ENCODE measurements at places on chromosomes 4 and X. TPM values are rescaled to one million over a fixed set of nuclear protein-coding genes. Genes with fewer than 3 reads are reported as not detected.

DNA sequence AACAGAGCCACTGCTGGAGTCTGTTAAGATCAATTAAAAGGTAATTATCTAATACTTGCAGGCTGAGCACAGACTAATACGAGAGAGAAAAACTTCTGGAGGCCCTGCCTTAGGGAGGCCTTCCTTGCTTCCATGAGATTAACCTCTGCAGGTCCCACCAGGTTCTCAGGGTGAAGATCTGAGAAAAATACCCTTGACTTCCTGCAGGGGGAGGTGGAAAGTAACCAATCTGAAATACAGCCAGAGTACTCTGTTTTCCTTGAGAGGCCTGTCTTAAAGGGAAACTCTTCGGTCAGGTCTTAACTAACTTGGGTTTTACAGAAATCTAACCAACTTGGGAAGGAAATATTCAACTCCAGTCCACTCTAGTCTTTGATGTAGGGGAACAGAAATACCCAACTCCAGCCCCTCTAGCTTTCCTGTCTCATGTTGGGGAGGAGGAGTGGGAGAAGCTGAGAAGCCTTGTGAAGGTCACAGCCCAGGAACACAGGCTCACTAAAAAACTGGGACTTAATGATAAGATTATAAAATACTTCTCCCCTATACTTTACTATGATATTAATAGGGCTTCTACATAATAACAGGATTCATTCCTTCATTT is 77.1 kb downstream of the TBCK start:
- H3K27me3 ChIP-seq = no peaks in the 10 kb centered on the region
- no peaks in the 10 kb centered on the region for H3K4me1 ChIP-seq
- DNase-seq = peak; percentile 59
- no peak overlapping the region for H3K27ac ChIP-seq
- no peak overlapping the region for H3K4me3 ChIP-seq

GRCh38 chrX:111376897-111377578 is 35.0 kb downstream of the DCX start:
- no peak overlapping the region for H3K4me3 ChIP-seq
- no peak for DNase-seq
- no peaks in the 10 kb centered on the region for H3K27me3 ChIP-seq
- no peaks in the 10 kb centered on the region for H3K36me3 ChIP-seq
- no peak overlapping the region for H3K27ac ChIP-seq

GRCh38 chr4:71355971-71356370 is 17.2 kb downstream of the SLC4A4 start:
- no peaks in the 10 kb centered on the region for H3K27me3 ChIP-seq
- no peak overlapping the region for H3K4me3 ChIP-seq
- no peak overlapping the region for H3K27ac ChIP-seq
- H3K36me3 ChIP-seq = peaks cover 12% of the 10 kb centered on the region
- H3K4me1 ChIP-seq = no peaks in the 10 kb centered on the region
- no peak for DNase-seq

DNA sequence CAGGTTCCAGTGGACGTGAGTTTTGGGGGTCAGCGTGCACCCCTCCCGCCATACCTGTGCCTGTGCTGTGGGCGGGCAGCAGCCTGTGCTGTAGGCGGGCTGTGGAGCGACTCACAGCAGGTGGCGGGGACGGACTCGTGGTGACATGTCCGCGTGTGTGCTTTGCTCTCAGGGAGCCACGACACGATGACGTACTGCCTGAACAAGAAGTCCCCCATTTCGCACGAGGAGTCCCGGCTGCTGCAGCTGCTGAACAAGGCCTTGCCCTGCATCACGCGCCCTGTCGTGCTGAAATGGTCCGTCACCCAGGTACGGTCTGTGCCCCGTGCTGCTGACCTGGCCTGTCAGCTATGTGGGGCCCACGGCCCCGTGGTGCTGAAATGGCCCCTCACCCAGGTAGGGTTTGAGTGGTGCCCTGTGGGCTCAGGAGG is 7.4 kb downstream of the PLCXD1 start:
- no peaks in the 10 kb centered on the region for H3K27me3 ChIP-seq
- H3K4me1 ChIP-seq = no peaks in the 10 kb centered on the region

DNA sequence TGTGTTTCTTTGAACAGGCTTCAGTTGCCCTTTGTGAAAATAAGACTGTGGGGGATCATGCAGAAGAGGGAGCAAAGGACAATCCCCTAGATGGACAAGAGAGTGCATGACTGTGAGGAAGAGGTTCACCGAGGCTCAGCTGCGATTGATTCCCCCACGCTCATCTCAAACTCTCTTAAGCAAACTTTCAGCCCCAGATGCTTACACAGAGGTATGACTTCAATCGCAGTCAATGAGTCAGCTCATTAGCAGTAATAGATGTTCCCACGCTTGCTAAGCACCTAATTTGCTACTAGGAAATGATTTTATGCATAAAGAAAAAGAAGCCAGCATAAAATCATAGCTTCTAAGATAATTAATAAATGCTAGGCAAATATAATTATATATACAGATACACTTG is 2256.1 kb upstream of the AGA start:
- no peak overlapping the region for H3K27ac ChIP-seq
- H3K36me3 ChIP-seq = no peaks in the 10 kb centered on the region
- no peaks in the 10 kb centered on the region for H3K4me1 ChIP-seq
- H3K27me3 ChIP-seq = no peaks in the 10 kb centered on the region

GRCh38 chr4:150212485-150212884 is 134.2 kb downstream of the DCLK2 start:
- H3K27ac ChIP-seq = no peak overlapping the region
- no peaks in the 10 kb centered on the region for H3K36me3 ChIP-seq
- no peaks in the 10 kb centered on the region for H3K27me3 ChIP-seq
- H3K4me1 ChIP-seq = peaks cover 28% of the 10 kb centered on the region
- no peak overlapping the region for H3K4me3 ChIP-seq
- DNase-seq = no peak

DNA sequence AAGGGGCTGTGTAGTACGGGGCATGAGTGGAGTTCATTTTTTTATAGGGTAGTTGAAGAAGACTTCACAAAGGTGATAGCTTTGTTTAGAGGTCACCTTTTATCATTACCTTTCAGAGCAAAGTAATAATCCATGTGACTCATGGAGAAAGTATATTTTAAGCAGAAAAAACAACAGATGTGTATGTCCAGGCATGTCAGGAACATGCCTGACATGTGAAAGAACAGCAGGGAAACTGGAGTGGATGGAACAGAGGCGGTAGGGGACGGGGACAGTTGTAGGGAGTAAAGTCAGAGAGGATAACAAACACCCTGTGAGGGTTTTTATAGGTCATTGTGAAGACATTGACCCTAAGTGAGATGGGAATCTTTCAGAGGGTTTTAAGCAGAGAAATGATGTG is 107.6 kb downstream of the USP9X start:
- H3K4me3 ChIP-seq = no peak overlapping the region
- DNase-seq = no peak
- no peaks in the 10 kb centered on the region for H3K27me3 ChIP-seq
- H3K27ac ChIP-seq = no peak overlapping the region

Gene ESX1
- total RNA-seq = not detected

Gene LSM6
- total RNA-seq = 28.8 TPM

- no peak overlapping the region for H3K27ac ChIP-seq
- H3K36me3 ChIP-seq = peaks cover 53% of the 10 kb centered on the region
- no peaks in the 10 kb centered on the region for H3K27me3 ChIP-seq
- peak; percentile 79 for DNase-seq
- no peak overlapping the region for H3K4me3 ChIP-seq
Observed at GRCh38 chr4:128863312-128864075, 54.0 kb downstream of the JADE1 start.

- H3K27me3 ChIP-seq = no peaks in the 10 kb centered on the region
- H3K36me3 ChIP-seq = no peaks in the 10 kb centered on the region
- H3K4me3 ChIP-seq = no peak overlapping the region
- 0 out of 2 replicates have a peak overlapping the region, but pooled peaks have one; percentile 7 for H3K27ac ChIP-seq
Observed at GRCh38 chr4:147782087-147782781, 50.3 kb downstream of the ARHGAP10 start.

- H3K36me3 ChIP-seq = no peaks in the 10 kb centered on the region
- H3K27me3 ChIP-seq = no peaks in the 10 kb centered on the region
- H3K27ac ChIP-seq = no peak overlapping the region
- H3K4me3 ChIP-seq = no peak overlapping the region
Observed at GRCh38 chr4:3364199-3364598, 71.4 kb downstream of the RGS12 start.

DNA sequence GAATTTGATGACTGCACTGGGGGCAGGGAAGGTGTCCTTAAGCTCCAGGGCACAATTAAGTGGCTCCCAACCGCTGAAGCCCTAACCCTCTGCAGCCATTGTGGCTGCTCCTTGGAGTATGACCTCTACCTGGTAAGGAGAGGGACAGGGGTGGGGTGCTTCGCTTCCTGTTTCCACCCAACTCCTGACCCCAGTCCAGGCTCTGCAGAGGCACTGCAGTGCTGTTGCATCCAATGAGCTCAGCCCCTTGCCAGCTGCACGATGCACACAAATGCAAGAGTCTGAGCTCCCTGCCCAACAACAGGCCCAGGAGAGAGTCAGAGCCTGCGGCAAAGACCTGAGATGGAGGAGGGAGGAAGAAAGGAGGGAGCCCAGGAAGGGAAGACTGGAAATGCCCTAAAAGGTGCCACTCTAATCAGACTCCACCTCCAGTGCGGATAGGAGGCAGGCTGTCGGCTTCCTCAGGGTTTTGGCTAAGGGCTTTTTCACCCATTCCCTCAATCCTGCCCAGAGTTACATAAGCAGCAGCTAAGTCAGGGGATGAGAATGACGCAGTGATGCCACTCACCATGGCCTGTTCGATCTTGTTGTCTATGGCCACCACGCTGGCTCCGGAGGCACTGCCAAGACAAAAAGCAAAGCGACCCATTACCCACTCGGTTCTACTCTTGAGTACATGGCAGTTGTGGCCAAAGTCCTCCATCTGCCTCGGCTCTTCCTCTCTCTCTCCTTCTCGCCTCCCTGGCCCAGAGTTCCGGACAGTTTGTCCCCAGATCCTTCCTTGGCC is 60.1 kb downstream of the TSC22D3 start:
- H3K27ac ChIP-seq = peak overlapping the region; percentile 95
- peak; percentile 61 for DNase-seq
- H3K4me3 ChIP-seq = peak overlapping the region; percentile 91
- H3K4me1 ChIP-seq = peaks cover 50% of the 10 kb centered on the region
- H3K36me3 ChIP-seq = 0 out of 2 replicates have a peak, but pooled peaks cover 9% of the 10 kb centered on the region

Gene EBP
- 21.1 TPM for total RNA-seq

Gene HERC5
- total RNA-seq = 0.32 TPM

- H3K4me1 ChIP-seq = peaks cover 31% of the 10 kb centered on the region
- no peaks in the 10 kb centered on the region for H3K27me3 ChIP-seq
- DNase-seq = peak; percentile 3
- peak overlapping the region; percentile 100 for H3K27ac ChIP-seq
Observed at GRCh38 chrX:12950851-12951594, 23.9 kb upstream of the TMSB4X start.

Gene PPARGC1A
- total RNA-seq = not detected

DNA sequence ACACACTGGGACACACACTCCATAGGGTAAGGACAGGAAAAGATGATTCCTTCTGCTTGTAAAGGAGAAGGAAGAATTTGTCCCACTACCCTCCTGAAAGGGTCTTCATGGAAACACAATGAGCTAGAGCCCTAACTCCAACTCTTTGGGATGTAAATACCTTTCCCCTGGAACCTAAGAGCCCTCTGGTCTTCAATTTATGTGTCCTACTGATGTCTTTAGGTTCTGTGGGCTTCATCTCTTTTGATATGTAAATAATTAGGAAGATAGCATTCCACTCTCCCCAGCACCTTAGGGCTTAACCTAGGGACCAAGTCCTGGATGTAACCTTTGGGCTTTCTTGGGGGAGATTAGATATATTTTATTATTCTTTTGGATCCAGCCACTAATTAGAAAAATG is 38.3 kb downstream of the PF4 start:
- peak overlapping the region; percentile 67 for H3K4me3 ChIP-seq
- no peaks in the 10 kb centered on the region for H3K36me3 ChIP-seq
- DNase-seq = no peak
- peaks cover 16% of the 10 kb centered on the region for H3K27me3 ChIP-seq
- H3K4me1 ChIP-seq = no peaks in the 10 kb centered on the region
- H3K27ac ChIP-seq = no peak overlapping the region

DNA sequence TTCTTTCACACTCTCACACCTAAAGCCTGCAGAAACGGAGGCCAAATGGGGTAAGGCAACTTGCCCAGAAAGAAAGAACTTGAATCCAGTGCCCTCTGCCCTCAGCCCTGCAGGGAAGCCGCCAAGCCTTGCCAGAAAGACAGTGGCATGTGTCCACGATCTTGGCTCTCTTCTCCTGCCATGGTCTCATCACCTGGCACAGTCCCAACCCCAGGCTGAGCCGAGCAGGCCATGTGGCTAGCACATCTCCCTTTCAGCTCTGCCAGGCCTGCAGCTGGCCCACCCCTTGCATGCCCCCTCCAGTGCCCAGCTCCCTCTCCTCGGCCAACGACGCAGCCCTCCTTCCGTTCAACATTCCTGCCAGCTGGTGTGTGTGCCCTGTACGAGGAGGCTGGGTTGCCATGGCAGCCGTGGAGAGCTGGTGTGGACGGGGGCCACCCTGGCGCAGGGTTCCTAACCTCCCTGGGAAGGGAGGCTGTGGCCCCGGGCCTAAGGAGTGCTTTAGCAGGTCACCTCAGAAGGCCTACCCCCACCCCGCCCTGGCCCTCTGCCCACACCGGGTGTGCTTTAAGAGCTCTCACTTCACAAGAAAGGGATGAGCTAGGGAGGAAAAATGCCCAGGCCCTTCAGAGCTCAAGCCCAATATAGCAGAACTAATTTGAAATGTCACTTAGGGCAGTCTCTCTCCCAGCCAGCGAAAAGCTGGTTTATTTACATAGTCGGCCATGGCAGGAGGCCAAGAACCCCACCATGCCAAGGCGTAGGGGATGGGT is 73.0 kb upstream of the PJA1 start:
- H3K4me3 ChIP-seq = no peak overlapping the region
- peak; percentile 40 for DNase-seq
- no peaks in the 10 kb centered on the region for H3K36me3 ChIP-seq
- H3K27me3 ChIP-seq = no peaks in the 10 kb centered on the region
- H3K4me1 ChIP-seq = no peaks in the 10 kb centered on the region

DNA sequence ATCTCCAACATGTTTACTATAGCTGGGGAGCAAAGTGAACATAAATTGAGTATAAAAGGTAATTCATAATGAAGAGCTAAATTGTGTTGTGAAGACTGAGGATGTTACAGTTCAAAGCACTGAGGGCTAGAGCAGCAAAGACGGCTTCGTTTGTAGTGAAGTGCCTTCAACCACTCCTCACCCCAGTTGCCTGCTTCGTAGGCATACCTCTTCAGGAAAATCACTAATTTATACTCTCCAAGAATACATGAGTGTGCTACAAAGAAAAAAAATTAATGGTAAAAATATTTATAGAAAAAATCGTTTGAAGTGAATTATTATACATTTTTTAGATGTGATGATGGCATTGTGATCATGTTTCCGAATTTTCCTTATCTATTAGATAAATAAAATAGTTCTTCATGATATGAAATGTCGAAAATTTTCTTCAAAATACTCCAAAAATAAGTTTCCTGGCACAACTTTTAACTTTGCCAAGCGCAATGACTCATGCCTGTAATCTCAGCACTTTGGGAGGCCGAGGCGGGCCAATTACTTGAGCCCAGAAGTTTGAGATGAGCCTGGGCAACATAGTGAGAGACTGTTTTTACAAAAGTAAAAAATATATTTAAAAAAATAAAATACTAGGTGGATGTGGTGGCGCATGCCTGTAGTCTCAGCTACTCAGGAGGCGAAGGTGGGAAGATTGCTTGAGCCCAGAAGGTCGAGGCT is 41.6 kb downstream of the ZFP42 start:
- H3K4me3 ChIP-seq = no peak overlapping the region
- no peaks in the 10 kb centered on the region for H3K27me3 ChIP-seq
- H3K27ac ChIP-seq = no peak overlapping the region
- H3K36me3 ChIP-seq = no peaks in the 10 kb centered on the region
- H3K4me1 ChIP-seq = no peaks in the 10 kb centered on the region
- no peak for DNase-seq

All from GM23248 (cell line).